ENCODE measurements at places on chromosomes 6 and 20.

DNA sequence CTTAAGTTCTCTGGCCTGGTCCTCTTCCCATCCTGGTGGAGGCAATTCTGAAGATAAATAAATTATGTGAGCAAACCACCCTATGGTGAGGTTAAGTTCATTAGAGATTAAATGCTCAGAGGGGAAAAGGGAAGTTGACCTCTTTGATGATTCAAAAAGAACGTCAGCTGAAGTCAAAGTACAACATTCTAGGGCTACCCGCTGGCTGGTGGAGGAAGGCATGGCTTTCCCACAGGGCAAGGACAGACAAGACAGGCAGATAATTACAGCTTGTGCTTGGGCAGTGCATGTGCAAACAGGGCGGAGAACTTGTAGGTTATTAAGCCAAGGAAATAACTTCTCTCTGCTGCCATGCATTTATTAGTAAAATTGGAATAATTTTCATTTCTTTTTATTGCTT, 91.0 kb upstream of the SLC24A3 start:
- DNase-seq: no peak

DNA sequence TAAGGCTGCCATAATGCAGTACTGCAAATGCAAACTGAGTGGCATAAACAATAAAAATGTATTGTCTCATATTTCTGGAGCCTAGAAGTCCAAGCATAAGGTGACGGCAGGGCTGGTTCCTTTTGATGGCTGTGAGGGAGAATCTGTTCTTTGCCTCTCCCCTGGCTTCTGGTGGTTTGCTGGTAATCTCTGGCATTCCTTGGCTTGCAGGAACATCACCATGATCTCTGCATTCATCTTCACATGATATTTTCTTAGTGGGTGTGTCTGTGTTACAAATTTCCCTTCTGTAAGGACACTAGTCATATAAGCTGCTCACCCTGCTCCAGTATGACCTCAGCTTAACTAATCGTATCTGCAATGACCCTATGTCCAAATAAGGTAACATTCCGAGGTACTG, 1104.2 kb upstream of the CITED2 start:
- no peak for DNase-seq

DNA sequence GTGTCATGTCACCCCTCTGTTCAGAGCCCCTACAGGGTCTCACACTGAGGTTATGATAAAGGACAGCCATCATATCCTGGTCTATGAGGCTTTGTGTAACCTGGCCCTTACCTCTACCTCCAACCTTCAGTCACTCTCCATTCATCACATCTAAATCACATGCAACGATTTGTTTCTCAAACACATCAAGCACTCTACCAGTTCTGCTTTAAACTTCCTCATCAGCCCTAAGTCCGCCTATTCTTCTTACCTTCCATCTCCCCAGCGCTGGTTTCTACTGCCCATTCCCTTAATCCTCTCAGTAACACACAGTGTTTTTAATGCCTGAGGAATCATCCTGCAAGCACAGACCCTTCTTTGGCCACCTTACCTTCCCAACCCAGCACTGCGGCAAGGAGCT, 17.9 kb upstream of the BACH2 start:
- no peak for DNase-seq

GRCh38 chr6:130811932-130812331, 15.3 kb upstream of the SMLR1 start:
- no peak for DNase-seq

DNA sequence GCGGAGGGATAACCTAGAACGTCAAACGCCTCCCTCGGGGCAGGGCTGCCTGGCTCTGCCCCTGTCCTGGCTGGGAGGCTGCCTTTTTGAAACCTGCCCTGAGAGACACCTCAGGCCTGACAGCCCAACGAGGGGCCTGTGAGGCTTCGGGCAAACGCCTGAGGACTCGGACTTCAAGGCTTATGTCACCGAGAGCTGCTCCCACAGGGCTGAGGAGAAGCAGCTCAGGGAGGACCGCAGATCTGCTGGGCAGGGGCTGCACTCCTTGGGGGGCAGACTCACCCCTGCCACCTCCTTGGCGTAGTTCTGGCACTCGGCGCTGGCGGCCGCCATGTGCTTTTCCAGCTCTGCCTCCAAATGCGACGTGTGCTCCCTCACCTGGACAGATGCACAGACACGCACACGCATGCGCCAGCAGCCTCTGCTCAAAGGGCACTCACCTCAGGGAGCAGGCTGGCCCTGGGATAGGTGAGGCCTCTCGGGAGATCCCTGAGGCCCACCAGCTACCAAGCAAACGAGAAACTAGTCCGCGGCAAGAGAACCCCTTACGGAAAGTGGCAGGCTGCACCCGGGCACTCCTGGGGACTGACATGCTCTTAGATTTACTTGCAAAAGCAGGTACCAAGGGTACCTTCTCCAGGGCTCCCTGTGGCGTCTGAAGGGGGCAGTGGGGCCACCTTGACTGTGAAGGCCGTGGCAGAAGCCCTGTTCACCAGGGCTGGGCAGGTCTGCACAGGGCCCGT, 49.6 kb downstream of the DSTN start:
- DNase-seq: no peak

- no peak for DNase-seq
These were observed 112.1 kb downstream of the TOX2 start for GRCh38 chr20:44026647-44027342.

DNA sequence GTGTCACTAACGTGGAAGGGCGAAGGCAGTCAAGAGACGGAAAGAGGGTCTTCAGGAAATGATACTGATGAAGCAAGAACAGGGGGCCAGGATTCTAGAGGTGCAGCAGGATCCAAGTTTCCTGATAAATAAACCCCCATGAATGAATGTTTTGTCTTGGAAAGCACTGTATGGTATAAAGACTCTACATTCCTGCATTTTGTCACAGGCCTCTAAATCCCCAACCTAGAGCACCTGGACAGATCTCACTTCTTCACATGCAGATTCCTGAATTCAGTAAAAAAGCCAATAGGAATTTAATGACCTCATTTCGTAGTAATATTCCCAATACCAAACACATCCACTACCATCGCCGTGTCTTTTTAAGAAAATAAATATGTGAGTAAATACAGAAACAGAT, 577.8 kb downstream of the PRKN start:
- no peak for DNase-seq

DNA sequence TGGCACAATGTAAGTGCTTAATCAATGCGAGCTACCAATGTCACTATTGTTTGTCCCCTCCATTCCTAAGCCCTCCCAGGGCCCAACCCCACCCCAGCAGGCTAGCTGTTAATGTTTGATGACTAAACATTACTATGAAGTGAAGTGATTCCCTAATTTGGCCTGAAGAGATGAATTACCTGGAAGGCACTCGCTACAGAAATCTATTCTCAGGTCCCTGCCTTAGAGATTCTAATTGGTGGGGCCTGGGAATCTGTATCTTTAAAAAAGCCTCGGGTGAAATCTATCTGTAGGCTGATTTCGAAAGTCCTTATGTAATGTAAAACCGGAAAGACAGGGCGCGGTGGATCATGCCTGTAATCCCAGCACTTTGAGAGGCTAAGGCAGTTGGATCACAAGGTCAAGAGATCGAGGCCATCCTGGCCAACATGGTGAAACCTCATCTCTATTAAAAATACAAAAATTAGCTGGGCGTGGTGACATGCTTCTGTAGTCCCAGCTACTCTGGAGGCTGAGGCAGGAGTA, 16.9 kb upstream of the SNAI1 start:
- DNase-seq: no peak

DNA sequence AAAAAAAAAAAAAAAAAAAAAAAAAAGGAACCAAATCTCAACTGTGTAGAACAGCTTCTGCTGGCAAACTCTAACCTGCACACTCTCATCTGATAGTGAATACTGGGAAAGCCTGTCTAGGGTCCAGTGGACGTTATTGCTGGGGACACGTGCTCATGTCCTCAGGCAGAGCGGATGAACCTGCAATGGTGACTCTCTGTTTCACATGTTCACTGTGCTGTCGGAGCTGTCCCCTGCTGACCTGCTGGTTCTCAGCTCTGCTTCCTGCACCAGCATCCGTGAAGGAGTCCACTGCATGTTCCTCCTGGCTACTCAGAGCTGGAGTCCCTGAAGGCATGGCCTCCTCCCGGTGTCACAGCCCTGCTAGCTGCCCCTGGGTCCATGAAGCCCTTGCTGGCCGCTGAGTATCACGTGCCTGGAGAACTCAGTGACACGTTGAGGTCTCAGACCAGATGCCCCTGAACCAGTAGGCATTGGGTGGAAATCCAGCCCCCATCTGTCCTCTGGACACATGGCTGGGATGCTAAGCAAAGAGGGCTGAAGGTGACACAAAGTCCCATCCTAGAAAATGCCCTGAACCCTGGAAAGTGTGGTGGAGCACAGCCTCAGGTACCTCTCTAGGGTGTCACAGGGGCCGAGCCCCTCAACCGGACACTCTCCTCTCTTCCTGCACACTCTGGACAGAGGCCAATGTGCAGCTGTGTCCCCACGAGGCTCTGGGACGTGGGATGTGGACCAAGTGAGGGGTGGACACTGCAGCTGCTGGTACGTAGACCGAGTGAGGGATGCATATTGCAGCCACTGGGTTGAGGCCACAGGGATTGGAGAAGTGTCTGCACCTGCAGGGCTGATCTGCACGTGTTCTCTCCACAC, 54.9 kb upstream of the FRMD1 start:
- no peak for DNase-seq

DNA sequence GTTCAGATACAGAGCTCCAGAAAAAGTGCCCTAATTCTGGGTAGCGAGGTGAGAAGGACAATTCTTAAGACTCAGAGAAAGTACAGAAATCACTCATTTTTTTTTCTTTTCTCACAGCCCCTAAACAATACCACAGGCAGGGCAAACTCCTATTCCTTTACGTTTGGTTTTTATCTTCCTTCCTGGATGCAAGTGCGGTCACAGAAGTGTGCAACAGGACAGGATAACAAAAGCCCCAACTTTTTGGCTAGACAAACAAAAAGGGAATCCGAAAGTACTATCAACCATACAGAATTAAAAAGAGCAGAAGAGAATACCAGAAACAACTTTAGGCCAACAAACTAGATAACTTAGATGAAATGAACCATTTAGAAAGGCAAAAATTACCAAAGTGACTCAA, 18.4 kb upstream of the BEND6 start:
- no peak for DNase-seq

- DNase-seq: no peak
These were observed 6.9 kb upstream of the SIRPB1 start for GRCh38 chr20:1626528-1627199.

DNA sequence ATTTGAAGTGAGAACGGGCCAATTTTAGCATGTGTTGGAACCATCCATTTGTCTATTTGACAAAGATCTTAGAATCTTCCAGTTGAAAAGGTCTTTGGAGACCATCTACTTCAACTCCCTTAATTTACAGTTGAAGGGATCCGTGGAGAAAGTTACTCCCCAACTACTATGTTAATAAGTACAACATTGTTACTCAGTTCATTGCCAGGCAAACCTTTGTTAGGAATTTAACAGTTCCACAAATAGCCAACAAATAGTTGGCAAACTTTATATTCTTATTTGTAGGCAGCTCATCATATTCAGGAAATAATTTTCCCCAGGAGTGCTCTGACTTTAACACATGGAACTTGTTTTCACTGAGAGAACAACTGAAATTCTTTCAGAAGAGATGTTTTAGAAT, 81.0 kb upstream of the FLRT3 start:
- no peak for DNase-seq

DNA sequence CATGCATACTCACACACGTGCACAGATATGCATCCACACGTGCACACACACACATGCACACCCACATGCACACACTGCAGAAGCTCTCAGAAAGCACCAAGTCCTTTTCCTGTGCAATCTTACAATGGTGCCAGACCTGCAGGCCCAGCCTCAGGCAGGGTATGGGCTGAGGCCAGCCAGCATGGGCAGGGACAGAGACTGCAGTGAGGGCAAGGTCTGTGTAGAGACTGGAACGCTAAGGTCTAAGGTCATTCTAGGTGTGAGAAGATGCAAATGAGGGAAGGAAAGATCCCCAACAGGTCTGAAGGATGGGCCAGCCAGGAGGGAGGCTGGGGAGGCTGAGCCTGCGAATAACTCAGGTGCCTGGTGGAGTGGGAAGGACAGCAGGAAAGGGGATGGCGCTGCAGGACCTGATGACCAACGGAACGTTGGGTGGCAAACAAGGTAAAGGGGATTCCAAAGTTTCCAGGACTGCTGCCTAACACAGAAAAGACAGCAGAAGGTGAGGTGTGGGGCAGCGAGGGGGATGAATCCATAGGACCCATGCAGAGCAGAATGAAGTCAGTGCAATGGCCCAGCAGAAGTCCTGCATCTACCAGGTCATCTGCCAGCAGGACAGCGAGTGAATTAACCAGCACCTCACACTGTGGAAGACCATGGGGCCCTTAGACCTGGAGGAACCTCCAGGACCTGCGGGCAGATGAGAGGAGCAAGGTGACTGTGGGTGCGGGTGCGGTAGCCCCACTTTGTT, 67.0 kb downstream of the ABHD12 start:
- no peak for DNase-seq

GRCh38 chr6:79634491-79635231, 3.5 kb downstream of the SH3BGRL2 start:
- no peak for DNase-seq

GRCh38 chr20:58078741-58079522, 149.5 kb downstream of the ANKRD60 start:
- no peak for DNase-seq

GRCh38 chr6:104409913-104410312, 449.8 kb downstream of the HACE1 start:
- DNase-seq: no peak

DNA sequence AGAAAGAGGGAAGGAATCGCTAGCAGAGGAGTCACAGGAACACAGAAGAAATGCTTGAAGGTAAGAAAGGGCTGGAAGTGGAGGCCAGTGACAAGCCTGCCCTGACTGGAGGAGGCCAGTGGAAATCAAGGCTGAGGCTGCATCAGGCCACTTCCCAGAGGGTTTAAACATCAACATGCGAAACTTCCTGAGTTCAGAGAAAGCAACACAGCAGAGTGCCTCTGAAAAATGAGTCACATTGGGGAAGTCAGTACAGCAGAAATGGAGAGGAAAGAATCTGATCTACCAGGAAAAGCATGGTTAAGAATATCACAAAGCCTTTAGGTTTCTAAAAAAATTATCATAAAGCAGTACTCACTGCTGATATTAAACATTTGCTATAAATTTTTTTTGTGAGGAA, 23.3 kb downstream of the NAPB start:
- no peak for DNase-seq

DNA sequence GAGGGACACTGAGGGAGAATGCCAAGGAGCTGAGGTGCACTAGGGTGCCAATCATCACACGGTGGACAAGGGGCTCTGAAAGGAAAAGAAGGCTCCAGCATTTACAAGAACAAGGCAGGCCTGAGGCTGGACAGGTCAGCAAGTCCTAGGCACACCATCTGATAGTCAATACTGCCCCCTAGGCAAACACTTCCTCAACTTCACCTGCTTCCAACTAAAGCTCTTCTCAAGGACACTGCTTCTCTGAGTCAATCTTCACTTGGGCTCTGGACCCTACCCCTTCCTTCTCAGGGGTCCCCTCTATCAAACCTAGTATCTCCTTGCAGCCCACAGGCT, 37.7 kb upstream of the SLC4A11 start:
- DNase-seq: no peak

DNA sequence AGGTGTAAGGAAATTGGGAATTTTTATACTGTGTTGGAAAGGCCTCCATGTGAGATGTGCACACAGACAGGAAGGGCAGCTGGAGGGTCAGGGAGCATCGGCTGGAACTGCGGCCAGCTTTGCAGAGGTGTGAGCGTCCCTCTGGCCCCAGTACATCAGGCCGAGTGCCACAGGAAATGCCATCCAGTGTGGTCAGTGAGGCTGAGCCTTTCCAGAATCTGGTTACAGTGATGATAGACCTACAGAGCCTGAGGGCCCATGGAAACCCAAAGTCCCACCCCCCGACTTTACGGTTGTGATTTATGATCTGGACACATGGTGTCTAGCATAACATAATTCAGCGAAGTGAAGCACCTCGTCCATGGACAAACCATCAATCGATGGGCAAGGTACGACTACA, 137.3 kb upstream of the PDE10A start:
- DNase-seq: no peak

Measured in SK-N-DZ (cell line).